ENCODE measurements at places on chromosomes 12 and 14. TPM values are rescaled to one million over a fixed set of nuclear protein-coding genes. Genes with fewer than 3 reads are reported as not detected.

DNA sequence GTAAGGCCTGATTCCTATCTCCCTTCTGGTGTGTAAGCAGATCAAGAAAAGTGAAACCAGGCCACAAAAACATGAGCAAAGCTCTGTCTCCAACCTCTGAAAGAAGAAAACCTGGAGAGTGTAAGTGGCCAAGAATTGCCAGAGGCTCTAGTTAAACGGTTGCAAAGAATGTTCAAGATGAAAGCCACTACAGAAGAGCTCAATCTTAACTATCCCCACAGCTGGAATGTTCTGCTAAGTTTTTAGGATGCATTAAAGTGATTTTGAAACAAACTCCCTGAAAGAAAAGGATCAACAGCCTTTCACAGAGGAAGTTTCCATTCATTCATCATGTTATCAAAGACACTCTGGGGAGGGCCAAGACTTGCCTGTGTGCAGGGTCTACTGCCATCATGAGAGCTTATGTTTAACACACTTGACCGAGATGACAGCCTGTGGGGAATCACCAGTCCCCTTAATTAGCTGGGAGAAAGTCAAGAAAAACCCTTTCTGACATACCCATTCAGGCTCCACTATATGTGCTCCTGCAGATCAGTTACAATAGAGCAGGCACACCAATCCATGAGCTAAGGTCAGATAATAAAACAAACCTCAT is 128.0 kb upstream of the OVCH1 start:
- DNase-seq: no peak

GRCh38 chr12:131089531-131090273 is 136.0 kb downstream of the ADGRD1 start:
- peak; percentile 24 for DNase-seq

- DNase-seq: no peak
These were observed 1.2 kb downstream of the CDK2AP1 start for GRCh38 chr12:123270214-123271000.

DNA sequence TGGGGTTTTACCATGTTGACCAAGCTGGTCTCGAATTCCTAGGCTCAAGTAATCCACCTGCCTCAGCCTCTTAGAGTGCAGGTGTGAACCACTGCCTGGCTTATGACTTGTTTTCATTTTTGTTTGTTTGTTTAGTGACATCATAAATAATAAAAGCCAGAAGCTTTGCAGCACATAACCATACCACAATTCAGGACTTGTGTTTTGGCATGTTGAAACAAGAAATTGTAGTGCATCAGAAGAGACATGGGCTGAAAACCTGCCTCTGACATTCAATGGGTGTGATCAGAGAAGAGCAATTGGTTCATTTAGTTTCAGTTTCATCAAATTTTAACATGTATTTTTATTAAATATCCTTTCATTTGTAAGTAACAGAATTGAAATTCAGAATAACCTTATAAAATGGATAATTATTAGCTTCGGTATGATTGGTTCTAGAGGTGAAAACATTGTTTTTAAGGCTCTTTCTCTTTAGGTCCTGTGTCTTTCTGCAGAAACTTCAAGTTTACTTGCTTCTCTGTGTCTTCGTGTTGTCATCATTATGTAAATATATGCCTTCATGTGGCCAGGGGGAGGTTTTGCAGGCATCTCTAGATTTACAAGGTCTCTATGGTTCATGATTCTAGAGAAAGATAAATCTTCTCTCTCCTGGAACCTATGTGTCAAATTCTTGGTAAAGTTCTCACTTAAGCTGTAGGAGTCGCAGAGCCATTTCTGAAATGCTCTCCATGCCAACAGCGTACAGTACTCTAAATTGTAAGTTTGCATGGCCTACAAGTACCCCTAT is 312.0 kb downstream of the KCNC2 start:
- no peak for DNase-seq

DNA sequence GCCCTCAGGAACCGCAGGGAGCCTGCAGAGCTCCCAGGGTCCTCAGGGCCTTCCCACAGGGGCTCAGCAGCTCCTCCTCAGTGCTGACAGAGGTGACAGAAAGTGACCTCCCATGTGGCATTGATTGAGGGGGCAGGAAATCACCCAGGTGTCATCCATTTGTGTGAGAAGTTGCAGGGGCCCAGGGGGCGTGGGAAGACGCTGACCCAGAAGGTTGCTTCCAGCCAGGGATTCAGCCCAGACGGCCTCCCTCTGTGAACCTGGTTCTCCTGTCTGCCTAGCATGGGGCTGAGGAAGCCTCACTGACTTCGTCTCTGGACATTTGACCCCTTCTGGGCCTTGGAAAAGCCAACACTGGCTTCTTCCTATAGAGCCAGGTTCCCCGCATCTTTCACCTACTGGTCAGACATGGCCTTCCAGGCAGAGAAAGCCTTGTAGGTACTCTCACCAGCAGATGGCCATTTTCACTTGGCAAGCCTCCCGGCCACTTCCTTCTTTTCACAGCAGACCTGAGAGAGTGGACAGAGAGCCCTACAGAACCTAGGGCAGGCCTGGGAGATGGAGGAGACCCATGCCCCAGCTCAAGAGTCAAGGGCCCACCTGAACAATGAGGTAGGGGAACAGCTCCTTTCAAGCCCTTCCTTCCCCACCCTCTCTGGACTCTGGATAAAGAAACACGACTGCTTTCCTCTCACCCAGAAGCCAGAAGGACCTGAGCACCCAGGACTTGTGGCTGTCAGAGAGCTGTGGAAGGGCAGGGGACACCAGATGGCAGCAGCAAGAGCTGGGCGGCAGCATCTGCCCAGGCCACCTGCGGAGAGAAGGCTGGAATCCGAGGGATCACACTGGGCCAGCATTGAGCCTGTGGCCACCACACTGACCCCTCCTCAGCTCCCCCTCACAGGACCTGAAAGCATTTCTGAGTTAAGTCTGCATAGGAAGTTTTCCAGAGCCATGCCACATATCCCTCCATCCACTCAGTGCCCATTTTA is 377.8 kb downstream of the DPF3 start:
- no peak for DNase-seq

GRCh38 chr12:130569521-130569920 is 146.6 kb downstream of the RIMBP2 start:
- DNase-seq: no peak

DNA sequence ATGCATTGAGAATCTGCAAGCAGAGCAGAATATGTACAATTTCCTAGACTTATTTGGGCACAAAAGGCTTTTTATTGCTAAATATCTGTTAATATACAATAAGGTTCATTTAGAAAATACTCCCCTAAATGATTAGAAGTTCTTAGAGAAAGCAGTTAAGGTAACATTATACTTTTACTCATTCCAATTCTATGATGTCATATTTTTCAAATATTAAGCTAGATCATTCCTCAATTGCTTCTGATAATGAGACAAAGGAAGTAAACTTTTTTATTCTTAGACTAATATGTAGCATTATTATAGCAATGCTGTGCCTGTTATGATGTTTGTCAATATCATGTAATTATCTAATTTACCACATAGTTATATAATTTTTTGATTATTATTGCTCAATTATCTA is 447.0 kb downstream of the SLC16A7 start:
- no peak for DNase-seq

GRCh38 chr14:63677891-63678379 is 36.3 kb upstream of the WDR89 start:
- DNase-seq: no peak

DNA sequence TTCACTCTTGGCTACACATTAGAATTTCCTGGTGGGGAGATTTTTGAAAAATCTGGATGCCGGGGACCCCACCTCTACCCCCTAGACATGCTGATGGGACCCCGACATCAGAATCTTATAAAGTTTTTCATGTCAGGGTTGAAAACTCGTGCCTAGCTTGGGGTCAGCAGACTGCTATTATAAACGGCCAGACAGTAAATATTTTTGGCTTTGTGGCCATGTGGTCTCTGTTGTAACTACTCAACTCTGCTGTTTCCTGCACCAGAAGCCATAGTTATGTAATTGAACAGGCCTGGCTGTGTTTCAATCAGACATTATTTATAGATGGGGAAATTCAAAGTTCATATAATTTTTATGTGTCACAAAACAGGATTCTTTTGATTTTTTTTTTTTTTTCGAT is 41.6 kb downstream of the ACACB start:
- DNase-seq: no peak

GRCh38 chr14:102606296-102606695 is 13.8 kb downstream of the RCOR1 start:
- no peak for DNase-seq

GRCh38 chr14:79265366-79265946 is 945.8 kb downstream of the DIO2 start:
- no peak for DNase-seq

GRCh38 chr14:77674931-77675330 is 32.9 kb downstream of the ALKBH1 start:
- DNase-seq: no peak

- no peak for DNase-seq
These were observed 40.2 kb upstream of the OTOGL start for GRCh38 chr12:80059102-80059501.

DNA sequence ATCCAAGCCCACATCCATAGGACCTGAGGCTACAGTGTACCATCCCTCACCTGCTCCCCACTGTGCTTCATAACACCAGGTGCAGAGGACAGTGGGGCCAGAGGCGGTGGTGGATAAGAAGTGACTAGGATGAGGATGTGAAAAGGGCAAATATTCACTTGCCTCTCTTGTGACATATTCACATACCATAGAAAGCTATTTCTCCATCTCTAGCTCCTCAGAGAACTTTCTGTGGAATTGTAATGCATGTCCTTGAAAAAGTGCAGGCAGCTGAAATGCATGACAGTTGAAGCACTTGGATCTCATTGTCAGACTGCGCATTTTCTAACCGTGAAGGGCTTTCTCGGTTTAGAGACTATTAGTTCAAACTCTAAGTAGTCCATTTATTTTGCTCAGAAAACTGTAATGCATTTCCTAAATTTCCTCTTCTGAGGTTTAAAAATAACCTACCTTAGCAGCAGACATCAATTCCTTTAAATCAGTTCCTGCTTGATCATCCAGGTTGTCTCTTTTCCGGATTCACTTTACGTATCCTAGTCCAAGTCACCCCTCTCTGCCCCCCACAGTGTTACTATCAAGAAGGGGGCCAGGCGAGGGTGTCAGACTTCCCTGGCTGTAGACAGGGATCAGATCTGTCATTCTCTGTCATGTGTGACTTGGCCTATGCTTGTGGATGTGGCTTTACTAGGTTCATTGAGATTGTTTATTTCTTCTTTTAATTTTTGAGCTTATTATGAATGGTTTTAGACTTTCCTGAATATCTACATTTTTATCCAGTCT is 984.0 kb upstream of the TMEM132C start:
- no peak for DNase-seq

GRCh38 chr14:65791191-65791981 is 378.9 kb downstream of the FUT8 start:
- no peak for DNase-seq

- no peak for DNase-seq
These were observed 5.7 kb downstream of the NEUROD4 start for GRCh38 chr12:55025508-55025907.

- no peak for DNase-seq
These were observed 430.2 kb upstream of the TMPO start for GRCh38 chr12:98085046-98085755.

GALNT6 gene
- total RNA-seq: 11.0 TPM

CD27 gene
- 0.37 TPM for total RNA-seq

STXBP6 gene
- 2.6 TPM for total RNA-seq

MYO1A gene
- not detected for total RNA-seq

LRP1-AS gene
- total RNA-seq: not detected

IL26 gene
- not detected for total RNA-seq

KCNJ8 gene
- 0.15 TPM for total RNA-seq

ARPC3 gene
- 184 TPM for total RNA-seq

PPFIBP1 gene
- 29.2 TPM for total RNA-seq

KCNH3 gene
- total RNA-seq: 0.26 TPM

MYF5 gene
- total RNA-seq: not detected
